Cortex of kidney (tissue), 1 donor: ENCODE measurements at places on chromosomes 3 and 15.

DNA sequence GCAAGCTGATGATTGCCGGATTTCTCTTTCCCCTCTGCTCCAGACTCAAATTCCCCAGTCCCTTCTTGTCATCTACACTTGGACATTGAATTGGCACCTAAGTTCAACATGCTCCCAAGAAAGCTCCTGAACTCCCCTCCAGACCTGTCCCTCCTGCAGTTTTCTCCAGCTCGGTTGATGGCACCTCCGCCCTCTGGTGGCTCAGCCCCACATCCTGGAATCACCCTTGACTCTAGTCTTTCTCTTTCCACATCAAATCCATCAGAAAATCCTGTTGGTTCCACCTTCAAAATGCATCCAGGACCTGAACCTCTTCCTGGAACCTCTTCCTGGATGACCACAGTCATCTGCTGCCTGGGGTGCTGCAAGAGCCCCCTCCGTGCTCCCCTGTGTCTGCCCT lies 60.1 kb downstream of the RASGRF1 start:
- DNase-seq = no peak

GRCh38 chr3:13021141-13022114 lies 51.8 kb downstream of the IQSEC1 start:
- no peak for DNase-seq

- DNase-seq = no peak
Observed at GRCh38 chr3:48686538-48687219, 964 bp upstream of the NCKIPSD start.

GRCh38 chr3:187840856-187841255 lies 95.6 kb upstream of the BCL6 start:
- DNase-seq = no peak

- DNase-seq = no peak
Observed at GRCh38 chr3:156226676-156227420, 106.5 kb downstream of the KCNAB1 start.

- no peak for DNase-seq
Observed at GRCh38 chr3:131082871-131083863, 56.5 kb downstream of the NEK11 start.

GRCh38 chr3:193828477-193828876 lies 235.5 kb downstream of the OPA1 start:
- no peak for DNase-seq

DNA sequence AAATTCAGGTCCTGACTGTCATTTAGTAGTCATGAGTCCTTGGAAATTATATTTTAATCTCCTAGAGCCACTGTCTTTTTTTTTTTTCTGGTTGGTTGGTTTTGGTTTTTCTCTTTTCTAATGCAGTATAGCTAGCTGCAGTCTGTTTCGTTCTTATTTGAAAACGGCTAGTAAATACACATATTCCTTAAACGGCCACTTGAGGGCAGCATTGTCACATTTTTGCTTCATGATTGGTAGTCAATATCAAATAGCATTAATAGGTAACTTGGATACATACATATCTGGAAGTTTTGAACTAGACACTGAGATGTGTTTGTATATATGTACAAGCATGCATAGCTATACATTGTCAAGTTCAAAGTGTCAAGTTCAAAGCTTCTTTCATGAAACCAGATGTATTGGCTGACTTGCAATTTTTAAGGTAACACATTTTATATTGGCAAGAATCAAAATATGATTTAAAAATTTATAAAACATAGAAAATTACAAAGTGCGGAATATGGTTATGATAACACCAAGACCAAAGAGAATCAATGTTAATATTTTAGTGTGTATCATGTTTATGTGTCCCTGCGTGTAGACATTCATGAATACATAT lies 22.5 kb downstream of the GABRA5 start:
- DNase-seq = no peak

DNA sequence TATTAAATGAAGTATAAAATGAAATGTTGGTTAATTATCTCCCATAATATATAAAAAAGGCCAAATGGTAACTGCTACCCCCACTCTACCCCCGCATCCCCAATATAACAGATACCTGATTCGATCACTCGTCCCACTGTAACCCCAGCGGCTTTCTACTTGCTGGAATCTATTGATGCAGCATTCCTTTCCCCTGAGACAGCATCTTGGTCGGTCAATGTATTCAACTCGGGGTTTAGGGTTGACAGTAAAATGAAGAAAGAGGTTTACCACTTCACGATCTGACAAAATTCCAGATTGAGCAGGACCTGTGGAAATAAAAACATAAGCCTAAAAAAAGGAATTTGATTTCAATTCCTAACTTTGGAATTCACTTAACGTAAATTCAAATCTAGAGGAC lies 18.6 kb upstream of the C15orf40 start:
- no peak for DNase-seq

GRCh38 chr3:192919901-192920300 lies 2.2 kb upstream of the MB21D2 start:
- DNase-seq = no peak

DNA sequence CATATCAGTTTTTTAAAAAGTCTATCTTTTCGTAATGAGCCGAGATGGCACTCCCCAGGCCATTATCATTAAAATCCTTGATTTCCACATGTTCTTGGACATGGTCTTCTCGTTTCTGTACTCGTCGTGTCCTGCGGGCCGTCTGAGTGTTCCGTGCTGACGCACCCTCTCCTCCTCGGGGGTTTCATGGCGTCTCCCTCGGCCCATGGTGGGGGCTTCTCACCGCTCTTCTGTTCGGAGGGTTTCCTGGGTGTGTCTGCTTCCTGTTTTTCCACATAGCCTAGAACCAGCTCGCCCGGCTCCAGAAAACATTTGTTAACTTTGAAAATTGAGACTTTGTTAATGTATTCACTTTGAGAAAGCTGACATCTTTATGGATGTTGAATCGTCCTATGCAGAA lies 92.7 kb downstream of the VGLL4 start:
- no peak for DNase-seq

- DNase-seq = no peak
Observed at GRCh38 chr3:5321666-5322340, 134.3 kb downstream of the EDEM1 start.

GRCh38 chr3:72887343-72887704 lies 522 bp upstream of the GXYLT2 start:
- DNase-seq = no peak

DNA sequence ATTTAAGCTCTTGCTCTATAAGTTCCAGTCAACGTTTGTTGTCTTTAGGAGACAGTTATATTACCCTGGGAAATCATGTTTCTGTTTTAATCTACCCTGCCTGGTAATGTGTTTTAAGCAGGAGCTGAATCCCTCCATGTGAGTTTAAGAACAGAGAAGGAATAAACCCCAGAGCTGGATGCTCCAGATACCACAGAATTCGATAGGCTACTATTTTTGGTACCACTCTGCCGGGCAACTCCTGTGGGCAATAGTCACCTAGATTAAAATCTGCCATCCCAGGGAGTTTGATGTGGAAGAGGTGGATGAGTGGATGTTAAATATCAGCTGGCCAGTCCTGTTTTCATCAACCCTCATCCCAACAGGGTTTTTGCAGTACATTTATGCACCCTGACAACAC lies 20.4 kb downstream of the NUDT16 start:
- no peak for DNase-seq

DNA sequence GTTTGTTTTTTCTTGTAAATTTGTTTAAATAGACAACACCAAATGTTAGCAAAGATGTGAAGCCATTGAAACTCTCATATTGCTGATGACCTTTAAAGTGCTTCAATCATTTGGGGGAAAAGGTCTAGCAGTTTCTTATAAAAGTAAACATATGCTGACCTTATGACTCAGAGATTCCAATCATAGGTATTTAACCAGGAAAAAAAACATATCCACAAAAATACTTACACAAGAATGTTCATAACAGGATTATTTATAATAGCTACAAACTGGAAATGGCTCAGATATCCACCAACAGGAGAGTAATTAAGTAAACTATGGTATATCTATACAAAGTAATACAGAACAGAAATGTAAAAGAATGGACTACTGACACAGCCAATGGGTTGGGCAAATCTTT lies 27.1 kb upstream of the RORA start:
- DNase-seq = no peak

- no peak for DNase-seq
Observed at GRCh38 chr3:80618295-80619256, 850.8 kb upstream of the ROBO1 start.
